Cardiac muscle cell (in vitro differentiated cells and primary cell): ENCODE measurements at places on chromosomes 11 and 22.

GRCh38 chr11:19849947-19850593, 137.4 kb downstream of the NAV2 start:
- DNase-seq, result no peak

- no peak for DNase-seq
Observed at GRCh38 chr22:24831687-24832086, 25.7 kb downstream of the SGSM1 start.

DNA sequence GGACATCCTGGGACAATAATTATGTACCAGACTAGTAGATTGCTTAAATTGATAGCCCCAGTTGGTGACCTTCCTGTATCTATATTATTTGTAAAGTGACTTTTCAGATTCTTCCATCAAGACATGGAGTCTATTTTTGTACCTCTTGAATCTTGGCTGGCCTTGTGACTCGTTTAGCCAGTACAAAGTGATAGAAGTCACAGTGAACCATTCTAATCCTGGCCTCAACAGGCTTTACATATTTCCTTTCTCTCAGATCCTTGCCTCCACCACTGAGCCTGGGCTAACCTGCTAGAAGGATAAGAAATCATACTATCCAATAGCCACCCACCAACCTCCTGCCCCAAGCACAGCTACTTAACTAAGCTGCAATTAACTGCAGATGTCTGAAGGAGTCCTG, 37.5 kb upstream of the SLC6A5 start:
- DNase-seq, result no peak

GRCh38 chr11:57179681-57180080, 2.1 kb upstream of the LRRC55 start:
- DNase-seq, result no peak

GRCh38 chr11:122020902-122021301, 95.1 kb downstream of the BLID start:
- peak; percentile 54 for DNase-seq

- no peak for DNase-seq
Observed at GRCh38 chr11:114857281-114857680, 179.0 kb downstream of the NXPE2 start.

- no peak for DNase-seq
Observed at GRCh38 chr11:87971354-87971753, 203.9 kb downstream of the RAB38 start.
